ENCODE measurements at places on chromosomes 2 and 18.

DNA sequence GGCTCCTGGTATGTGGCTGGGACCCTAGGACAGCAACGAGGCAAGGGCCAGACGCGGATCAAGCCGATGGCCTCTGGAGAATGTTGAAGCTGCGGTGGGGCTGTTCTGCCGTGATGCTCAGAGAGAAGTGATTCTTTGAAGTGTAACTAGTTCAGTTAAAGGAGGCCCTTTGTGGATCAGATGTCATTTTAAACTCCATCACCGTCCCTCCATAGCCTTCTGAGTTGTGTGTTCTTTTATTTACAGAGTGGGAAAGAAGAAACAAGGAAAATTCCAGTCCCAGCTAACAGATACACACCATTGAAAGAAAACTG lies 403 bp downstream of the PNO1 start:
- DNase-seq, result no peak

GRCh38 chr2:15133461-15133860 lies 427.7 kb downstream of the NBAS start:
- no peak for DNase-seq

DNA sequence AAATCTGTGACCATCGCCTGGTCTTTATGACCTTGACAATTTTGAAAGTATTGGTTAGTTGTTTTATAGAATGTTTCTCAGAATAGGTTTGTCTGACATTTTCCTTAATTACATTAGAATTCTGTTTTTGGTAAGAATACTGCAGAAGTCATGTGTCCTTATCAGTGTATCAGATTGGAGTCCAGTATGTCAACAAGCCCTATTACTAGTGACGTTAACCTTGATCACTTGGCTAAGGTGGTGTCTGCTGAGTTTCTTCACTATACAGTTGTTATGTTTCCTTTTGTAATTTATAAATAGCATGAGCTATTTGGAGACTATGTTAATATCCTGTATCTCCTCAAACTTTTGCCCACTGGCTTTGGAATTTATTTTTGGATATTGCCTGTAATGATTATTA lies 10.8 kb upstream of the IL36G start:
- no peak for DNase-seq

- no peak for DNase-seq
These were observed 50.0 kb upstream of the ITGA4 start for GRCh38 chr2:181407171-181407570.

DNA sequence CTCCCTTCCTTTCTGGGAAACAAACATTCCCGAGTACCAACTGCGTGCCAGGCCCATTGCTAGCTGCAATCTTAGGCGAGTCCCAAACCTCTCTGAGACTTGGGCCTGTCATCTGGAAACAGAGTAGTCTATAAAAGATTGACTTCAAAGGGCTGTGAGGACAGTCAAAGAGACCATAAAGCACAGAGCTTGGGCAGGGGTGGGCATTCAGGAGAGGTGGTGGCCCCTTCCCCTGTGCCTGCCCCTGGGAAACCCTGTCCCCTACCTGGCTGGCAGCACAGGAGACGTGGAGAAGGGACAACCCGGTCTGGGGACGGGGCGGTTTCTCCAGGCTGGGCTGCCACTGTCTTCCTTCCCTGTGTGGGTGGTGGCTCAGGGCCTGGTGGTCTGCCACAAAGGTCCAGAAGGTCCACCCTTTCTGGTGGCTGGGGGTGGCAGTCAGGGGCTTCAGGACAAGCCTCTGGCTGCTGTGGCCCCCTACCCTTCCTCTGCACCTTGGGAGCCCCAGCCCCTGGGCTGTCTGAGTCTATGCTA lies 33.9 kb upstream of the FOSL2 start:
- no peak for DNase-seq

GRCh38 chr2:241913703-241914102 lies 44.2 kb downstream of the RTP5 start:
- DNase-seq, result no peak
